ENCODE measurements at places on chromosomes 6 and 20.

GRCh38 chr20:39342463-39342862 lies 380.3 kb downstream of the DHX35 start:
- DNase-seq: no peak

DNA sequence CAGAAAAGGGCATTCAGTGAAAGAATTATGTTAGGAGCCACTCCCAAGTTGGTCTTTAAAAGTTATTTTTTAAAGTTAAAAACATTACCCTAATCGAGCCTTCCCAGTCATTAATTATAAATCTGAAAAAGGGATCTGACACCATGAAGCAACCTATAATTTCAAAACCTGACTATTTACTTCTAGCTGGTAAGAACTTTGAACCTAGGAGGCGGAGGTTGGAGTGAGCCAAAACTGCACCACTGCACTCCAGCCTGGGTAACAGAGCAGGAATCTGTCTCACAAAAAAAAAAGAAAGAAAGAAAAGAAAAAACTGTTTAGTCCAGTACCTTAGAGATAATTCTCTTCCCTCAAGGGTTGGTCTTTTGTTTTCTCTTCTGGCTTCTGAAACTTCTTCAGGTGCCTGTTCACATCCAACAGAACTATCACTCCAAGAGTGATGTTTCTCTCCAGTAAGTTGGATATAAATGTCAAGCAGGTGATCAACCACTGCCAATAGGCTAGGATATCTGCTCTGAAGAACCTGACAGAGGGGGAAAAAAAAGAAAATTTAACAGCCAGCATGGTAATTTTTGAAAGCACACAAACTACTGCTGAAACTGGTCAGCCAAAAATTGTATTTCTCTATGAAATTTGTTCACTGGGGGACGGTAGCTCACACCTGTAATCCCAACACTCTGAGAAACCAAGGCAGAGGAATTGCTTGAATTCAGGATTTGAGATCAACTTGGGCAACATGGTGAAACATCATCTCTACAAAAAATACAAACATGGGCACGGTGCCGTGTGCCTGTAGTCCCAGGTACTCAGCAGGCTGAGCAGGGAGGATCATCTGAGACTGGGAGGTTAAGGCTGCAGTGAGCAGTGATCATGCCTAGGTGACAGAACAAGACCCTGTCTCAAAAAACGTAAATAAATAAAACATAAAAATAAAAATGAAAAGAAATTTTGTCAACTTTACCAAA lies 38.2 kb downstream of the MDN1 start:
- DNase-seq: no peak

DNA sequence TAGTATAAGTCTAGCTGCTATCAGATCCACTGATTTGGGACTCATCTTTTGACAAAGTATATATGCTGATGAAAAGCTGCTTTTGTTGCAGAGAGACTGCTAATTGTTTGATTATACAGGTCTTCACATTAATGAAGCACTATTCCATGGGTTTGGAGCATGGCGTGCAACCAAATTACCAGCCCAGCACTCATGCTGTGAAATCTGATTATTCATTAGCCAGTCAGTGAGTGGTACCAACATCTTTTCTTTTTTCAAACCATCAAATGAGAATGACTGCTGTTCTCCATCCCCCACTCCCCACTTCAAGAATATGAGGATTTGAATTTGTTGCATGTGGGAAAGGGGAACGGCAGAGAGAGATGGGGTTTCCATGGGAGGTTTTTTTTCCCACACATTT lies 91.3 kb downstream of the ID4 start:
- no peak for DNase-seq

DNA sequence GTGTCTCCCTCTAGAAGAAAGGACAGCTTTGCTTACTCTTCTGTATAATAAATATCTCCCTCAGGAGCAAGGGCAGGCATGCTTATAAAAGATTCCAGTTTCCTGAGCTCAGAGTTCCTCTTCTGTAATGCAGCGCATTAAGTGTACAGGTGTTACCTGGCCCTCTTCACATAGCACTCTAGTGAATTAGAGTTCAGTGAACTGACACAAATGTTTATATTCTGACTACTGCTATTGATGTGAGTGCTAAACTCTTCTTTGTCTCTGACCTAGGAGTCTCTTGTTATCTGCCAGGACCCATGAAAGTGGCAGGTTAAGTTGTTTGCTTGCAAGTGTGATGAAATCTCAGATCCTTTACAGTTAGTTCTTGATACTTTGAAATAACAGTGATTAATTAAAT lies 33.5 kb downstream of the CYB5R4 start:
- DNase-seq: no peak

DNA sequence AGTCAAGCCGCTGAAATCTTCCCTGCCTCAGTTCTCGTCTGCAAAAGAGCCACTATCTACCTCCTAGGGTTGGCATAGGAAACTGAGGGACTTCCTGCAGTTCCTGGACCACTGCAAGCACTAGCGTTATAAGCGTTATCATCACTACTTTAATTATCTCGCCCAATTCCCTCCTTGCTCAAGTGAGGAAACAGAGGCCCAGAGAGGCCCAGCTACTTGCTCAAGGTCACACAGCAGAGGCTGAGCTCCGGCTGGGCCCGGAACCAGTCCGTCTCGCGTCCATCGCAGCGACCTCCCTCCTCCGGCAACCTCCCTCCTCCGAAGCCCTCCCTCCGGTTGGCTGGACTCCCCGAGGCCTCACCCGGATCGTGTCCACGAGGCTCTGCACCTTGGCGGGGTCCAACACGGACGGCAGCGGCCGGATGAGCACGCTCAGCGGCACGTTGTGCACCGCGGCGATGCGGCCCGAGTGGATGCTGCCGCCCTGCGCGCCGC lies 338 bp downstream of the SRXN1 start:
- peak; percentile 35 for DNase-seq

GRCh38 chr6:36823421-36824096 lies 15.7 kb downstream of the CPNE5 start:
- no peak for DNase-seq

GRCh38 chr20:461254-462198 lies 807 bp downstream of the TBC1D20 start:
- DNase-seq: peak; percentile 65

DNA sequence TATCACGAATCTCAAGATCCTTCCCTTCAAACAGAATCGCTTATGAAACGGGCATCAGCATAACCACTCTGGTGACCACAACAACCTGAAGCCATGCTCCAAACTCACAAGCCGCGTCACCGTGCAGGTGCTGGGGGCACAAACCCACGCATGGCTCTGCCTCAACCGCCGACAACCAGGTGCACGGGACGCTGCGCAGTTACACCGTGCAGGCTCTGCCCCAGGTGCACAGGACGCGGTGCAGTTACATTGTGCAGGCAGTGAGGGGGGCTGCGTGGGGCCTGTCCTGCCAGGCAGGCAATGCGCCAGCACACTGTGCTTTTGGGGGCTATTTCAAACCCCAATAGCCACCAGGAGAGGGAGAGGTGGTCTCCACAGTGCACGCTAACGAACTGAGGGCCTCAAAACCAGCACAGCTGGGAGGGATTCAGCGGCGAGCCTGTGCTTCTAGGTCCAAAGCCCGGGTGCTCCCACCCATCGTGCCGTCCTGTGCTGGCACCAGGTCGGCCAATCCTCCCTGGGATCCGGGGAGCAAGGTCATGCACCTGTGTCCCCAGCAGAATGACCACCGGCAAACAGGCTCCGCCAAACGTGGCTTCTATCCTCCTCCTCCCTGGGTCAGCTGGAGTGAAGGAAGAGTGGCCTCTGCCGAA lies 35.8 kb downstream of the ZBTB46 start:
- no peak for DNase-seq

DNA sequence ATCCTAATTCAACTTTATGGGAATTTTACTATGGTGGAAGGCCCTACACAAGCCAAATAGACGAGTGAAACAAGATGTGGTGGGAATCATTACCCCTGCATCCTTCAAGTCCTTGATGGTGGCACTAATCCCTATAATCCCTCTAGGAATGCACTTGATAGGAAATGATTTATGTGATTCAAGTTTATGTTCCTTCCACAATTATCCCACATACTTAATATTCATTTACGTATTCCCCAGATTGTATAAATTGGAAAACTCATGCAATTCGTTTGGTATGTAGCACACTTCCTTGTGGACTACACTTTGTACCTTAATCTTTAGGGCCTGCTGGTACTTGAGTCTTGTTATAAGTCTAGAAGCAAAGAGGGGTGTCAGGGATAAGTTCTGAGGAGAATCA lies 40.8 kb downstream of the PKIB start:
- no peak for DNase-seq

- no peak for DNase-seq
These were observed 46.6 kb downstream of the SLC2A12 start for GRCh38 chr6:134005800-134006199.

DNA sequence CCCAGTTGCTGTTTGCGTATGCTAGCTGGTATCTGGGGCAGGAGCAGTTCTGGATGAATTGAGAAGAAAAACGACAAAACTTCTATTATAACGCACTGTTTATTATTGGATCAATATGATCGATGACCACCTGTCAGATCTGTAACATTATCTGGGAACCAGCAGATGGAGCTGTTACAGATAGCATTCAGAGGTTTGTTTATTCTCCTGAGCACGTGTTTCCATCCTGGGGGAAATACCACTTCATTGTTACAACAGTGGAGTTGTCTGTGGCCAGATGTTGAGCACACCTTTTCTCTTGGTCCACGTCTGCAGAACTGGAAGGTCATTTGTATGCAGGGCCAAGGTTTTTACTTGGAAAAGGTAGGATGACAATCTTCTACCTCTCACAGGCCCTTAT lies 16.0 kb upstream of the NKX2-2 start:
- DNase-seq: no peak

- DNase-seq: no peak
These were observed 107.6 kb downstream of the SLC24A3 start for GRCh38 chr20:19320005-19320404.

GRCh38 chr6:36337814-36338213 lies 1.1 kb upstream of the BNIP5 start:
- no peak for DNase-seq

DNA sequence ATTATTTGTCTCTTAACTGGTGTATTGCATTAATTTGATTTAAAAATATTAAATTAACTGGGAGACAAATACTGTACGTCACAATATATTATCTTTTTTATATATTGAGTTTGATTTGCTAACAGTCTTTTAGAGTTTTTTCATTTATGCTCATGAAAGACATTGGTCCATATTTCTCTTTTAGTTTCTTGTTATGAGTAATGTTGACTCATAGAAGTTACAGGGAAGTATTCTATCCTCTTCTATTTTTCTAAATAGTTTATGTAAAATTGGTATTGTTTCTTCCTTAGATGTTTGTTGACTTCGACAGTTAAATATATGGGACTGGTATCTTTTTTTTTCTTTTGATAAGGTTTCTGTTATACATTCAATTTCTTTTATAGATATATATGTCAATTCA lies 1115.6 kb upstream of the CITED2 start:
- DNase-seq: no peak

DNA sequence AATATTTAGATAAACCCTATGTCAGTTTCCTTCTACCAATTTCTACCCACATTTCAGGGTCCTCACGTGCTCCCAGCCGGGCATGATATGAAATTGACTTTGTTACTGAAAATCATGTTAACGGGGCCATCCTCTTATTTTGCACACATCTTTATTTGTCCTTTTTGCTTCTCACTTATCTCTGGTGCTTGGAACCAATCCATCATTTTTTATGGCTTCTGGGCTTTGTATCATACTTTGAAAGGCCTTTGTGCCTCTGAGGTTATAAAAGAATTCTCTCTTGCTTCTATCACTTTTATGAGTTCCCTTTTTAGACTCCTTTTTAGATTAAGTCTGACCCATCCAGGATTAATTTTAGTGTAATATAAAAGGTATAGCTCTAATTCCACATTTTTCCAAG lies 117.1 kb upstream of the PRND start:
- DNase-seq: peak; percentile 93

DNA sequence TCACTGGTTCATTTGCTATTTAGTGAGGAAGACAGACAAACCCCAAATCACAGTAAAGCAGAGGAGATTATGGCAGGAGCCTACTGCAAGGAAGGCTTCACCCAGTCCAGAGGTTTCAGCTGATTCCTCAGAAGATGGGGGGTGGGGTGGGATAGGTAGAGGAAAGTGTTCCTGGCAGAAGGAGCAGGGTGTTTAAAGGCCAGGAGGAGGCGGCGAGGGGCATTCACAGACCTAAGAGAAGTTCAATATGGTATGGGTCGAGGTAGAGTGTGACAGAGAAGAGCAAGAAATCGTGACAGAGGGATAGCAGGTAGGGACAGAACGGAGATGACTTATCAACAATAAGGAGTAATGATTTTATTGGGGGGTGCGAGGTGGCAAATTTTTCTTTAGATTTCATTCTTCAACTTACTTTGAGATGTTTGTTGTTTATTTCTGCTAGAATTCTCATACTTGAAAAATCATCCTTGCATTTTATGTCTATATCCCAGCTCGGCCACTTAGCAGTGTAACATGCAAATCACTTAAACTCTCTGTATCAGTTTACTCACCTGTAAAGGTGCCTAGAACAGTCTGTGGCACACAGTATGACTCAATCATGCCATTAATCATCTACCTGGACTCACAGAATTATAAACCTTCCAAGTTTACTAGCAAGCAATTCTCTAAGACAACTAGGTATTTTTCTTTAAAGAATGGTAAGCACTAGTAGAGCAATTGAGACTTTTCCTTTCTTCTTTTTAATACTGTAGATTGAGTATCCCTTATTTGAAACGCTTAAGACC lies 176.7 kb downstream of the REV3L start:
- no peak for DNase-seq

DNA sequence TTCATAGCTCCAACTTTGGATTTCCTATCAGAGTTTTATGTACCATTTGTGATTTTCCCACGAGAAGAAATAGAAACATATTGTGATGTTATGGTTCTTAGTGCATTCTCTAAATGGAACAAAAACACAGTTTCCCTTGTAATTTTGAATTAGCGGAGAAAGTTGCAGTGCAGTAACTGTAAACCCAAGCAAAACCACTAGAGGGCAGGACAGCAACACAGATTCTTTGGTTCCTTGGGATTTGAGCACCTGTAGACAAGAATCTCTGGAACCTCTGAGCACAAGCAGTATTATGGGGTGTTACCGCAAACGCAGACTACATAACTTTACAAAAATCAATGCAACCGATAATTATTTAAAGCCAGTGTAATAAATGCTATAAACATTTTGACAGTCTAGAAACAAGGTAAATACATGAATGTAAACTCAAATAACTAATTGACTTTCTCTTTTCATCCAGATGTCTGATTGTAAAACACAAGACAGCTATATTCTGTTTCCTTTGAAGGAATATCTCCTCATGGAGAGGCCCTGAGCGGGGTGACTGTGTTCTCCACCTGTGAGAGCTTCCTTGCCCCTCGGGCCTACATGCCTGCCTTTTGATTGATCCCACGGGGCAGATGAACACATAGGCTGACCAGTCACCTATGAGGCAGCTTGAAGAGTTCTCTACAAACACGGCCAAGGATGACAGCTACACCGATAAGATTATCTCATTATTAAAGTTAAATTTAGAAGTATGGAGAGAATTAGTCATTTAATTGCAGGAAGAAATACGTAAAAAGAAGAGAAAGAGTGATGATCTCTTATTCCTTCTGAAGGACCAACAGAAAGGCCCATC lies 67.5 kb upstream of the COL21A1 start:
- DNase-seq: peak; percentile 41

- DNase-seq: no peak
These were observed 114.0 kb downstream of the MYO6 start for GRCh38 chr6:75863001-75863400.

- no peak for DNase-seq
These were observed 244.8 kb upstream of the UFL1 start for GRCh38 chr6:96276856-96277255.

Data from umbilical cord (tissue), 2 donors.